ENCODE measurements at places on chromosomes 7 and 10.

DNA sequence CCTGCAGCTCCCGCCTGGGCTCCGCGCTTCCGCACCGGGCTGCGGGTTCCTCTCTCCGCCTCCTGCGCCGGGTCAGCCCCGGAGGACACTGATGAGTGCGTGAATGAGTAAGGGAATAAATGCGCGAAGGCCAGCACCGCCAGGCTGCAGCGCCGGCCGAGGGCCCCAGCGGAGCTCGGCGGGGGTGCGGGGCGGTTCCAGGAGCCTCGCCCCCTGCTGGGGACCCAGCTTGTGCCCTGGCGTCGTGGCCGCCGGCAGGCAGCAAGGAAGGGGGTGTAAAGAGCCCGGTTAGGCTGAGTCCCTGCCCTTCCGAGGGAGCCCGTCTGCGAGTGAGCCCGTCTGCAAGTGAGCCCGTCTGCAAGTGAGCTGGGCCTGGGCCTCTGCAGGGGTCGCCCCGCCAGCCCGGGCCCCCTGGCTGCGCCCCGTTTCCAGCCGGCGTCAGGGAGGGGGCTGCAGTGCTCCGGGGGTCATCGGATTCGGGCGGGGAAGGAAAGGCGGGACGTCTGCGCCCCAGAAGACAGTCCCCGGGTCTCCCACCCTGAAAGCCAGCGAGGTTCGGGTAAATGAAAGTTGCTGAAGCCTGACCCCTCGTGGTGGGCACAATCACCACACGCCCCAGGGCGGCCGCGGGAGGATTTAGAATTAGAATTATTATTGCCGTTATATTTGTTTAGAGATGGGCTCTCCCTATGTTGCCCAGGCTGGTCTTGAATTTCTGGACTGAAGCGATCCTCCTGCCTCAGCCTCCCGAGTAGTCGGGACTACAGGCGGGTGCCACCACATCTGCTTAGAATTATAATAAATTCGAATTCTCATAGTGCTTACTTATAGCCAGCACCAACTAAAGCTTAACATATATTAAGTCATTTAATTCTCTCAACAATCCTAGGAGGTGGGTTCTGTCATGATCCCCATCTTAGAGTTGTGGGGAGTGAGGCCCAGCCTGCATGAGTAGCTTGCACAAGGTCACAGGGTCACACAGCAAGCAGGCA, 8.6 kb upstream of the CRYGN start:
- peak; percentile 76 for DNase-seq

- DNase-seq, result no peak
Observed at GRCh38 chr10:104485632-104486031, 132.0 kb downstream of the CFAP58 start.

GRCh38 chr7:5359344-5359743, 64.3 kb downstream of the TNRC18 start:
- DNase-seq, result no peak

DNA sequence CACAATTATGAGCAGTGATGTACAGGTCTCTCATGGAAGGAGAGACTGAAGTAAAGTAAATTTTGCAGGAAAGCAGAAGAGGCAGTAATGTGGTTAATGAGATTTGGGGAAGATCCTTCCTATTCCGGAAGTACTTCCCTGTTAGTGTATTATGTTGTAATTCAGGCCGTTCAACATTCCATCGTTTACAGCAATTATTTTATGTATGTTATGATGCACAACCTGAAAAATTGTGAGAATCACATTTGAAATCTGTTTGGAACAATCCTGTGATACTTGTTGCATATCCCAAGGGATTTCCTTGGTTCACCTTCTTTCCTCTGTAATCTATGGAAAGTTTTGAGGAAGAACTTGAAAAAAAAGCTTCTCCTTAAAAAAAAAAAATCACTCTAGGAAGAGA, 247.8 kb downstream of the SEMA3A start:
- no peak for DNase-seq

DNA sequence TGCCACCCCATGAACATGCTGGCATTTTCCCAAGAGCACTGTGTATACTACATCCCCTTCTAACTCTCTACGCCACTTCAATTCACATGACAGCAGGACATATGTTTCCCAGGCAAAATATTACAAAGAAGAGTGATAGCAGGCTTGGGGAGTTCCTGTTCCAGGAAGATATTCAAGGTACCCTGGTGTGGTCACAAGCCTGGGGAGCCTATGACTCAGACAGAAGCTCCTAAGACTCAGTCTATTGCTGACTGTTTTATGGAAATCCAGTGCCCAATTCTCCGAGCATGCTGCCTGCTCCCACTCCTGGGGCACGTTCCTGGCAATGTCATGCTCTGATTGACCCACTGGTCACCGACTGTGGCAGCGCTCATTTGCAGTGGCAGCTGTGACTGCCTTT, 23.5 kb upstream of the ABLIM1 start:
- no peak for DNase-seq

GRCh38 chr10:125120053-125120710, 40.2 kb downstream of the CTBP2 start:
- DNase-seq, result no peak

DNA sequence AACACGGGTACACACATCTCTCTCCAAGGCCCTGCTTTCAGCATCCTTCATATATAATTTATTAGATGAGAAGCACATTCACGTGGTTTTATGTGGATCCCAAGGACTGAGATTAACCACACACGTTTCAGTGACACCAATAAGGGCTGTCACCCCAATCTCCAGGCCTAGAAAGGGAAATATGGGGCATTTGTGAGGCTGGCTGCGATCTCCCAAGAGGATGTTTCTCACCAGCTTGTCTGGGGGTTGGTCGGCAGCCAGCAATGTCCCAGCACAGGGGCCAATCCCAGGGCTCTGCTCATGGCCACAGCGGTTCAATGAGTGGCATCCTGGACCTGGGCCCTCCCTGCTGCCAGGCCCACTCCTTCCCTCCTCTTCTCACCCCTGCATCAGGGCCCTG, 115.5 kb downstream of the ITIH5 start:
- DNase-seq, result no peak

DNA sequence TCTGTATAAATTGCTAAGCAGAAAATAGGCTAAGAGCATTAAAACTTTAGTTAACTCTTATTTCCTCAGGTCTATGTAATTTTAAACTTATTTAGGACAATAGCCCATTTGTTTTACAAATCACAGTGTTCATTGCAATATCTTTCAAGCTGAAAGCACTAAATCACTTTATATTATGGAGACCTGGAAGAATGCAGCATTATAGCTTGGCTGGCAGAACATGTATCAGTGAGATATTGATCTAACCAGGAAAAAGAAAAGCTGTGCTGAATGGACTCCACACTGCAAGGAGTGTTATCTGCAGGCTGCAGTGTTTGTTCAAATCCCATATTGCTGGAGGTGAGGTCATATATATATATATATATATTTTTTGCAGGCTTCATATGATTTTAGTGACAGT, 517.5 kb downstream of the NRG3 start:
- no peak for DNase-seq

DNA sequence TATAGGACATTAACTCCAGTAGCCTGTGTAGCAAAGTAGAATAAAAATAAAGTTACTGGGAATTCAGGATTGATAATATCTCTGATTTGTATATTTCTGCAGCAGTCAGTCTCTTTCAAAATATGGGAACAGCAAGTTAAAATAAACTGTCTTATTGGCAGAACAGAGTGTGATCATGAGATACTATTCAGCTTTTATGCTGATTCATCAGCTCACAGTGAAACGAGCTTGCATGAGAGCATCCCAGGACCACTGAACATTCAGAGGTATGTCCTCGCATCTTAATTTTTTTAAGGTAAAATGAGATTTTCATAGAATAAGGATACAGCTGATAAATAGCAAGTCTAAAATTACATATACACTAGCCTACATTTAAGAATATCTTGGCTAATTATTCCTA, 282.5 kb upstream of the MYO3A start:
- no peak for DNase-seq

DNA sequence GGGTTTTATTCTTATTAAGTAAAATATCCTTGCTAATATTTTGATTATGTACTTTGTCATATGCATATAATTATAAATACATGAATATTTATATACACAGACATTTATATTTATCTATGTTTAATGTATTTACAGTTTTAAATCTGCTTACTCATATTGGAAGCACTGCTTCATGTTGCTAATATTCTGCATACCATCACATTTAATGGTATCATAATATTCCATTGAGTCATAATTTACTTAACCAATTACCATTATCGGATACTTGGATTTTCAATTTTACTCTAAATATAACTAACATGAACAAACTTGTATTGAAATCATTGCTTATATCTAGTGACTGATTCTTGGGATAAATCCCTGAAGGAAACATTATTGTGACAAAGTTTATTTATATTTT, 155.2 kb downstream of the MBL2 start:
- no peak for DNase-seq

GRCh38 chr7:50159154-50159553, 66.1 kb upstream of the ZPBP start:
- DNase-seq, result no peak

- no peak for DNase-seq
Observed at GRCh38 chr10:119705434-119705831, 20.4 kb upstream of the INPP5F start.

- DNase-seq, result no peak
Observed at GRCh38 chr10:49207113-49207512, 18.9 kb upstream of the TMEM273 start.

GRCh38 chr7:44796034-44796503, 412 bp upstream of the PPIA start:
- DNase-seq, result peak; percentile 71

GRCh38 chr7:7427363-7427762, 108.3 kb downstream of the COL28A1 start:
- DNase-seq, result no peak

GRCh38 chr10:88968391-88968790, 15.8 kb upstream of the ACTA2 start:
- no peak for DNase-seq

GRCh38 chr7:106402898-106403297, 118.1 kb upstream of the NAMPT start:
- no peak for DNase-seq

GRCh38 chr7:35537067-35538023, 157.6 kb downstream of the HERPUD2 start:
- DNase-seq, result peak; percentile 86

DNA sequence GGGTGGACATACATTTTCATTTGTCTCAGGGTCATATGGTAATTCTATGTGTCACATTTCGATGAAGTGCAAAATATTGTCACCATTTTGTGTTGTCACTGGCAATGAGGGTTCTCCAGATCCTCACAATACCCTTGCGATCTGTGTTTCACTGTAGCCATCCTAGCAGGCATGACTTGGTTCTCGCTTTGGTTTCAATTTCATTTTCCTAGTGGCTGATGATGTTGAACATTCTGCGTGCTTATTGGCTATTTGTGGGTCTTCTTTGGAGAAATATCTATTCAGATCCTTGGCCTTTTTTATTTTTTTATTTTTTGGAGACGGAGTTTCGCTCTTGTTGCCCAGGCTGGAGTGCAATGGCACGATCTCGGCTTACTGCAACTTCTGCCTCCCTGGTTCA, 24.8 kb upstream of the MNX1 start:
- DNase-seq, result no peak

DNA sequence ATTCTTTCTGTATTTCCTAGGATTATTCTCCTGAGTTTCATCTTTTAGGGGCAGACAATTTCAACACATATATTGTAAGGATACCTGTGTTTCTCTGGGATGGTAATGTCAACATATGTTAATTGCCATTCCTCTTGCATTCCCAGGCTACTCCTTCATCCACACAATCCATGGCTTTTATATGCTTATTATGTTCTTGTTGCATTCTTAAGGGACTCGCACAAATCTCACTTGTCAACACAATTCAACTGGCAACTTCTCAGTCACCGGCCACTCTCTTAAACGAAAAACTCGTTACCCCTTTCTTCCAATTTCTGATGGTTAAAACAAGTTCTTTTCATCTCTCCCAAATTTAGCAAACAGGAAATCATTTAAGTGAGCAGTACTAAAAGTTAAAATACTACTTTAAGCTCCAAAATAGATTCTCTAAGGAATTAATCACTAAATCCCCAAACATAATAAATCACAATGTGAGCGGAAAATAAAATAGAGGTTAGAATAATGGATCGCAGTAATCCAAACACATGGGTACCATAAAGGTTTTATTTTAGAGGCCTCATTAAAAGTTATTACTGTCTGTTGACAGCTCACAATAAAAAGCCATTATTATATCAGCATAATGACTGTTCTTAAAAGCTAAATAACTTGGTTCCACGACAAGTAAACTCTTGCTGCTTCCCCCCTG, 223.2 kb downstream of the ELMO1 start:
- no peak for DNase-seq

GRCh38 chr7:111532625-111533024, 29.7 kb downstream of the IMMP2L start:
- DNase-seq, result no peak

DNA sequence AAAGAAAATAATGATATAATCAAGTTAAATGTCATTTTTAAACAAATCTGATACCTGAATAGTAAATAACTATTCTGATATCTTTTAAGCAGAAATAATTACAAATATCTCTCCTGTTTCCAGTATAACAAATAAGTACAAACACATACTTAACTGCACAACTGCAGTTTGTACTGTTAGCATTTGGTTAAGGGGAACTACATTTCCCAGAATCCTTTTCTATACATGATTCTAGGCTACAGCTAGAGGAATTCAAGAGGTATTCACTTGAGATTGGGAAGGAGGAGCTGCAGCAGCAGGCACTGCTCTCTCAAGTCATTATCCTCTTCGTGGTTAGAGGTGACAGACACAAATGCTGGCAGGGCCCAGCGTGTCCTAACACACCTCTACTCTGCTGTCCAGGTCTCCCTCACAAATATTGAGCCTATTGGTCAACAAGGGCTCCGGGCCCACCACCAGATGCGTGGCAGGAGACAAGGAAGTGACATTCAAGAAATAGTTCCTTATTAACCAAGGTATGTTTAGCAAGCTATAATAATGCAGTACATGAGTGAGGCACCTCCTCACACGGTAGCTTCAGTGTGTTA, 255.1 kb upstream of the MKLN1 start:
- DNase-seq, result no peak

All from endothelial cell (in vitro differentiated cells).